ENCODE measurements at places on chromosomes 2 and 18.

GRCh38 chr2:191045141-191045540 lies 31.2 kb upstream of the STAT1 start:
- peak; percentile 29 for DNase-seq

DNA sequence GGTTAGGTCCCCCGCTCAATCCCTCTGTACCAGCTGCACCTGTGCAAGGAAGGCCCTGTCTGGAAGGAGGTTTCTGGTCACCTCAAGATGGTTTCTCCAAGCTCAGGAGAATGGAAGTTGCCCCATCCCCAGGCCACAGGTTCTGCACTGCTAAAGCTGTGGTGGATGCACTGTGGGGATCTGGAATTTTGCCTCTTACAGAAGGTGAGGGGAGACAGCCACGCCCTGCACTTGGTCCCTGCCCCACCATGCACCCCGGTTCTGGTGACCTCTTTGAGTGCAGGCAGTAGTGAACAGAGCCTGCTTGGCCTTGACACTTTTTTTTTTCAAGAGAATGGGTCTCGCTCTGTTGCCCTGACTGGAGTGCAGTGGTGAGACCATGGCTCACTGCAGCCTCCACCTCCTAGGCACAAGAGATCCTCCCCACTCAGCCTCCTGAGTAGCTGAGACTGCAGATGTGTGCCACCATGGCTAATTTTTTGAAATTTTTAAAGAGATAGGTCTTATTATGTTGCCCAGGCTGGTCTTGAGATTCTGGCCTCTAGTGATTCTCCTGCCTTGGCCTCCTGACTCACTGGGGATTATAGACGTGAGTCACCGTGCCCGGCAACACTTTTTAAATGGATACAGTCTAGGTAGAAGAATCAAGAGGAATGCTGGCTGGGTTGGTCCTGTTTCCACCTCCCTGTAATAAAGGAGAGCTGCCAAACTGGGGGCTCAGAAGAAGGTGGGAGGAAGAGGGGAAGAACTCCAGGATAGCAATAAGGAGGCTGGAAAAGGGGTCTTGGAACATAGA lies 5.8 kb upstream of the NT5DC4 start:
- DNase-seq = peak; percentile 26

GRCh38 chr2:231820786-231821303 lies 34.6 kb downstream of the COPS7B start:
- DNase-seq = no peak

DNA sequence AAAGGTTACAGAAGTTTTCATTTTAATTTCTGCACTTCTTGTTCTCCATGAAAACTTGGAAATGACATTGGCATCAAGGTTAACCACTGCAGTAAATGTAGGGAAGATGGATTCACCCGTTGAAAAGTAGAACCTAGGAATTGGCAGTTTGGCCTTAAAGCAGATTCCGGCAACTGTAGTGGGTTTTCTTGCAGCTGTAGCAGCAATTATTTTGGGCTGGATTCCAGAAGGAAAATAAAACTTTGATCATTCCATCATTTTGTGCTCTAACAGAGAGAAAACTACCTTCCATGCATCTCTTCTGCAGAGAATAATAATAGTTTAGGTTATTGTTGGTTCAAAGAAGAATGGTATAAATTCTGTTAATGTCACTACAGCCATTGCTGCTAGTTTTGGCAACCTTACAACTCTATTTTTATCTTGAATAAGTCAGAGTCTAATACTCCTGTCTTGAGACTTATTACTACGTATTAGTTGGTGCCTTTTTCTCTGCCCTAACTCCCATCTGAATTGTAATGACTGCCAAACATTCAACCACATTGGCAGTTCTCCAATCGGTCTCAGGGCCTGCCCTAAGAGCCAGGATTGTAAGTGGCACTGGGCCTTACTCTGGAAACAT lies 178.1 kb upstream of the PIEZO2 start:
- no peak for DNase-seq

GRCh38 chr18:24446953-24447538 lies 13.4 kb upstream of the HRH4 start:
- no peak for DNase-seq

- DNase-seq = no peak
These were observed 1.8 kb downstream of the GNLY start for GRCh38 chr2:85695691-85696668.

DNA sequence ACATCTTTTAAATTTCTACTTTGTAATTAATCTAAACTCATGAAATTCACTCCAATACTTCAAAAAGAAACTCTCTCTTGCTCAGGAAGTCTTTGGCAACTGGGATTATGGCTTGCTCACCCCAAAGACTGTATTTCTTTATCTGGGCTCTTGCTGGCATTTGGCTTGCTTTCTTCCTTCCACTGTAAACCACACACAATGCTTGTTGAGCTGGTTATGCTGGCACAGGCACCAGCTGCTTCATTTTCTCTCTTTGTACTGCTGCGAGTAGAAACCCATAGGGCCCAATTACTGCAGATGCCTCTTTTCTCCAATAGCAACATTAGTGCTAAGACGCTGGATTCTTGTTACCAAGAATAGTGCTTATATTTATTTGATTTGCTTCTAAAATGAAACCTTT lies 51.4 kb downstream of the SLC38A11 start:
- DNase-seq = no peak
